ENCODE measurements at places on chromosomes 2 and 18. TPM values are rescaled to one million over a fixed set of nuclear protein-coding genes. Genes with fewer than 3 reads are reported as not detected.

Gene MC4R
- polyA plus RNA-seq, result not detected

Gene ASB18
- polyA plus RNA-seq, result not detected

Gene DOK6
- not detected for polyA plus RNA-seq

DNA sequence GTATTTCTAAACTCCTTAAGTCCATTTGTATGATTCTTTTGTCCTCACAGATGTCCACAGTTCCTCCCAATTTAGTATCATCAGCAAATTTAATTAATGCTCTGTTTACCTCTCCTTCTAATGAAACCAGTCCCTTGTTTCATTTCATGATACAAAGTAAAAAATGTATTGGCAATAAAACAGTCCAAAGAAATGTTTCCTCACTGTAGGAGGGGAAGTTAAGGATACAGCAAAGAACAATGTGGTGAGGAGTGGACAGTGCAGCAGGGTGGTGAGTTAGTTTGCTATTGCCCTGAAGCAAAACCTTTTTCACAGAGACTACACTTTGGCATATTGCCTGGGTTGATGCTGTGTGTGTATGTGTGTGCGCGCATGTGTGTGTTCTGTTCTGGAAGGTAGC, 401.5 kb downstream of the ARHGAP15 start:
- no peak for DNase-seq

GRCh38 chr2:240810199-240810598, 9.8 kb downstream of the KIF1A start:
- no peak for DNase-seq

DNA sequence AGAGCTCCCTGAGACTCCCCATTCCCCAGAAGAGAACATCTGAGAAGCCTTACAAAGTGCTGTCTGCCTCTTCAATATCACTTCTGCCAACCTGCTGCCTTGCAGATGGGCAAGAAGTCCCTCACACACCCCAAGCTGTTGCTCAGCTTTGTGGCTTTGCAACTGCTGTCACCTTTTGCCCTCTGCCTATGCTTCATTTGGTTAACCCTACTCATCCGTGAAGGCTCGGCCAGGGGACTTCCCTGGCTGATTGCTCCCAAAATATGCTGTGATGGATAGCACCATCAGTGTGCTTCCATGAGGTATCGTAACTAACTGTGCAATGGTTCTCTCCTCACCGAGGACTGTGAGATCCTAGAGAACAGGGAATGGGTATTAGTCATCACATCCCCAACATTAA, 88.9 kb upstream of the CYP1B1 start:
- DNase-seq, result no peak

GRCh38 chr2:100606726-100607343, 44.0 kb downstream of the PDCL3 start:
- DNase-seq, result no peak

DNA sequence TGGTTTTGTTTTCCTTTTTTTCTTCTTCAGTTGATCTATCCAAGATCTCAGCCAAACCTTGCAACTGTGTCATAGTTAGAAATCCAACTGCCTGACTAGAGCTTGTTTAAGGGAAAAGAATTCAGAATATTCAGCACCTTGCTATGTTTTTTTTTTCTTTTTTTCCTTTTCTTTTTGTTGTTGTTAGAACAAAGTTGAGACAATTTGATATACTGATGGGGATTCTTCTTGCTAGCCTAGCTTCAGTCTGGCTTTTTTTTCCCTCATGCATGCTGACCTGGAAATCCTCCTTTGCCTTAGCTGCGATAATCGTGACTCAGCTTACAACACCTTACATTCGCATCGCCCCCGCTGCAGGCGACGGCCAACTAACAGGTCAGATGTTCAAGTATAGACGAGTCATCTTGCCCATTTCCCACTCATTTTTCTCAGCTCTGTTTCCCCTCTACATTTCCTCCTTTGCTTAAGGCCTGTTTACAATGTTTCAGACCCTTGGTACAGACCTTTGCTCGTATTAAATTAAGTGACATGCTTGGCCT, 487.2 kb upstream of the RAB12 start:
- DNase-seq, result no peak
